ENCODE measurements at places on chromosomes 6 and 20.

DNA sequence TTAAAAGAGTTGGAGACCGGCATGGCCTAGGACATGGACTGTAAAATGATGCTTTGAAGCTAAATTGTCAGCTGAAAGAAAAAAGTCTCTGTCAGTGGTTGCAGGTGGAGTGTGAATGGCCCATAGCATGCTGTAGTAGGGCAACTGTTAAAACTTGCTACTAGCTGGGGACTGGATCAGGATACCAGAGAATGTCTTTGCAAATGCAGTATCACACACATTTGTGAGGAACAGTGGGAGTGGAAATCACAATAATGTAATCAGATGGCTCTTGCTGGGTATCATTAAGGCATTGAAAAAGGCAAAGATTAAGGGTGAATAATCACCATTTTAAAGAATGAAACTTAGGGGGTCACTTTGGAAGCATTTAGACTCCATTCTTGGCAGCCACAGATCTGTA lies 737.9 kb downstream of the EYS start:
- DNase-seq, result no peak

GRCh38 chr20:34638039-34638292 lies 38.9 kb downstream of the PIGU start:
- no peak for DNase-seq

DNA sequence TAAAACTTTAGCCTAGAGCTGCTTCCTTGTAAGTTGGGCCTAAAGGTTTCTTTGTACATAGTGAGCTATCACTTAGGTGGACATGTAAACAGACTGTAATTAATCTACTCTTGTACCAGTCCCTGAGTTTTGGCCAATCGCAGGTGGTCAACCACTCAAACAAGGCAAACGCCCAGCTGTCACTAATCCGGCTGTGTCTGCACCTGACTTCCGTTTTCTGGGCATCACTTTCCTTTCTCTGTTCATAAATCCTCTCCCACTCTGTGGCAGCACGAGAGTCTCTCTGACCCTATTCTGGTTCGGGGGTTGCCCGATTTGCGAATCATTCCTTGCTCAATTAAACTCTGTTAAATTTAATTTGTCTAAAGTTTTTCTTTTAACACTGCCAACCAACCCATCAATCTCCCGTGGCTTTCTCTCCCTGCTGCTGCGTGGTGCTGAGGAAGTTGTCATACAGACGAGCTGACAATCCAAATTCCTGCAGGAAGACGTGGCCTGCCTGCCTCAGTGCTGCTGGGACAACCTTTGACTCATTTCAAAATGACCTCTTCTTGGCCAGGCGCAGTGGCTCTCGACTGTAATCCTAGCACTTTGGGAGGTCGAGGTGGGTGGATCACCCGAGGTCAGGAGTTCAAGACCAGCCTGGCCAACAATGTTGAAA lies 206.3 kb downstream of the QKI start:
- no peak for DNase-seq

- DNase-seq, result no peak
Observed at GRCh38 chr6:53811082-53811481, 16.3 kb downstream of the LRRC1 start.

DNA sequence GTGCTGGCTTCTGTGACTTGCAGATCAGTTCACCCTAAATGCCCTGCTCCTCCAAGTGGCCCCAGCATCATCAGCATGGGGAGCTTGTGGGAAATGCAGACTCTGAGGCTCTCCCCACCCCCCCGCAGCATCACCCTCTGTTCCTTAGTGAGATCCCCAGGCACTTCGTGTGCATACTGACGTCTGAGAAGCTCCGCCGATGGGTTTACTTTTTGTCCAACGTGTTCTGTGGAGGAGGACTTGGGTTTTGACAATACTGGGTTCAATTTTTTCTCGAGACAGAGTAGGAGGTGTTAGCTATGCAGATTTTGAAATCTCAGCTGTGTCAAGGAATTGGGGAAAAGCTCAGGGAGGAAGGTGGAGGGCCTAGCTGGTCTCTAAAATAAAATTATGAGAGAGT lies 38.3 kb upstream of the ZNF831 start:
- no peak for DNase-seq

DNA sequence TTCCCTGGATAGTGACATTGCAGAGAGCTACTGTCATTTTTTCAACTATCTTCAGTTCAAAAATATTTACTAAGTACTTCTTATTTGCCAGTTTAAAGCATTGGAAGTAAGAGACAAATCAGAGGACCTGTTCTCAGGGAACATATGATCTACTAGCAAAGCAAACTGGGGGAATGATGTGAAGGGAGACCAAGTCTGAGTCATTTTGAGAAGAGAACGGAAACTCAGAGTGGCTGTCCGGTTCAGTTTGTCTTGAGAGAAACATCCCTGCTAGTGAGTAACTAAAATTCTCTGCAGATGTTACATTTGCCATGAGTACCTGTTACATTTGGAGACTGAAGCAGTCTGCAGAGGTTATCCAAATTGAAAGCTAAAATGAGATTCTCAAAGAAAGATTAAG lies 118.3 kb downstream of the KCNQ5 start:
- no peak for DNase-seq

GRCh38 chr20:59095140-59095539 lies 52.6 kb upstream of the PRELID3B start:
- no peak for DNase-seq

DNA sequence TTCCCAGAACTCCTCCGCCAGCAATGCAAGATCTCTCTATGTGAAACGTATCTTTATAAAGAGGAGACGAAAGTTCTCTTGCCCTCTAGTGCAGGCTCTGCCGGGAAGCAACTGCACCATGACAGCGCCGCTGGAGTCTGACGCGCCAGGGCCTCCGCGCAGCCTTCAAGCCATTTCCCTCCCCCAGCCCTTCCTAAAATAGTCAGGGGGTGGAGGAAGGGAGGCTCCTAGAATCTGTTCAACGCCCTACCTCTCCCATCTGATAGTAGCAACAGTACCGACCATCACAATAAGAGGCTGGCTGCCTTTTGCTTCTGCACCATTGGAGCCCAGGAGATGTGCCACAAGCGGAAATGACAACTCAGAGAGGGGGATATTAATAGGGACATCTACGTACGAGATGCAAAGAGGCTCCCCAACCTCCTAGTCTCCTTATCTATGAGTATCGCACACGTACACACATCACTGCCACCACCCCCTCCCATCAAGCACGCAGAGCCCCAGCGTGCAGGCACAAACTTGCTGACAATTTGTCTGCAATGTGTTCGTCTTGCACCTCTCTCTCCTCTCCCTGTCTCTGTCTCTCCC lies 1.0 kb downstream of the SYNE1 start:
- peak; percentile 59 for DNase-seq

DNA sequence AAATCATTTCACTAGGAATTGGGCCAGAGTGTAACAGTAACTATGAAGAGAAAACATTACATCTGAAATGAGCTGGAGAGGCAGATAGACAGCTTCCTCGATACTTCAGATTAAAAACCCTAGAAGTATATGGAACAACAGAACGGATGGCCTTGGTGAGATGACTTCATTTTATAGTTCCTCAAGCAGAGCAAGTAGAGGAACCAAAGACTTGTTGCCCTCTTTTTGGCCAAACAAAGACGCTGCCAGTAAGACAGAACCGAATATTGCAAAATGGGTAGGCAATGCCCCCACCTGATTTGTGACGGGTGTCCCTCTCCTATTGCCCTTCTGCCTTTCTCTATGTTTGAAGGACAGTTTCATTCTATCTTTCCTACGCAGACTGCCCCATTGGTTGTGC lies 53.5 kb downstream of the AGPAT4 start:
- no peak for DNase-seq

- no peak for DNase-seq
Observed at GRCh38 chr6:11712760-11713159, 65.8 kb downstream of the ADTRP start.

GRCh38 chr20:16485401-16485800 lies 87.8 kb downstream of the KIF16B start:
- DNase-seq, result no peak

DNA sequence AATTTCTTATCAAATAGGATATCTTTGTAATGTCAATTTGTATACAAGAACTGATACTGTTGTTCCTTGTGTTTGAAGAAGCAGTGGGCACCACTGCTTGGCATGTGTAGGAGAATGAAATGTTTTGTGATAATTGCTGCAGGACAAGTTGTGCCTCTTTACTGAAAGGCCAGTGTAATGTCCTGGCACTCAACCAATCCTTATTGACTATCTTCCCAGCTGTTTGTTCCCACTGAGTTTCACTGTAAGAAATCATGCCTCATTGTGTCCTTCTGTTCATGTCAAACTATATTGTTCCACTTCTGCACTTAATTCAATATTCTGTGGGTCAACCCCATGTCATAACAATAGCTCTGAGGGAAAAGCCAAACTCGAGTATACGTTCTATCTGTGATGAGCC lies 136.1 kb upstream of the FAM83B start:
- no peak for DNase-seq

DNA sequence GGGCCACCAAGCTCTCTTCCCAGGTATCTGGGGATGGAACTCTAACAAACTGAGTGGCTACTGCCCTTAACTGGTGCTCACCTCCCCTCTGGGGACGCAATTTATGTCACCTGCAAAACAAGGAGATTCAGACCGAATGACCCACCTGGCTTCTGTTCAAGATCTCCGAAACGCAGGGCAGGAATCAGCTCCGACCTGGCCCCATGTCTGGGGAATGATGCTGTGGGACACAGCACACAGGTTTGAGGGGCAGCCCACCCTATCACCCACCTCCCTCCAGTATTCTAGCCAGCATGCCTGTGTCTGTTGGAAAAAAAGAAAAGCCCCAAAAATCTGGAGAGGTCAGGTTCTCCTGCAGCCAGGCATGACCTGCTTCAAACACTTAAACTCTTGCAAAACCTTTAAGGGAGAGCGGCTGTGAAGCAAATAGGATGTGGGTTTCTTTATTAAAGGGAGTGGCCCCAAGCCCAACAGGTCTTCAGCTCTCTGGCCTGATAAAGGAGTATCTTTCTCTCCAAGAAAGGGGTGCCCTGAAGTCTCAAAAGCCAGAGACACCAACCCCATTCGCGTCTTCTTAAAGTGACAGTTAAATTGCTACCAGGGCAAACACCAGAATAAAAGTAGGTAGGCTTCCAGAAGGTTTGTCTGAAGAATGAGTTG lies 6.4 kb downstream of the PREX1 start:
- DNase-seq, result no peak

DNA sequence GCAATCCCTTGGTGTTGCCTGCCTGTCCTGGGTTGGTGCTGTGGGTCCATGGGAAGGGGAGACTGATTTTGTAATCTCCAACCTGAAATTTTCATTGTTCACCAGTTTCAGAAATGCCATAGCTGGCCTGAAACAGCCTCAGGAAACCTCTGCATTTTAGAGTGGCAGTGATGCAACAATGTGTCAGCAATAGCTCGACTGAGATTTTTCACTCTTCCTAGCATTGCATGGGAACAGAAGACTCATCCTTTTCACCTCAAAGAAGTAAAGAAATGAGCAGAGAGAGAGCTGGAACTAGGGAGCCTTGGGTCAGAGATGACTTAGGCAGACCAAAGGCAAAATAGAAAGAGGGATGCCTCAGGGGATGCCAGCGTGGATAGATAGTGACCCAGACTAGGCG lies 23.7 kb upstream of the TMEM14A start:
- DNase-seq, result no peak

DNA sequence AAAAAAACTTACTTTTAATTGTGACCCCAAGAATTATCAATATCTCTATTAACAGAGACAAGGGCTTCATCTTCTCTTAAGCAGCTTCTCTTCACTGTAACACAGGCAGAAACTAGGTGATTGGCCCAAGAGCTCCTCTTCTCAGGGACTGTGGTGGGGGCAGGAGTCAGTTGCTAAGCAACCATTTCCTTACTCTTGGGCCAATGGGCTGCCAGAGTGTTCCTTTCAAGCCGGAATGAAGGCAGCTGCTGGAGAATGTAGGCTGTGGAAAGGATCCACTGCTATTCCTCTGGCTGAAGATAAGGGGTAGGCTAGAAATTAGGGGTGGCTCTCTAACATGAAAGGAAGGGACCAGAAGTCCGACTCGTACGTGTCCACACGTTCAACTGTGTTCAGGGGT lies at the start of gene SEL1L2:
Gene SEL1L2, minus strand, starts transcription at position 150 of the 400 bp plus-strand sequence. Its CDS starts 80 bp downstream, at position 70.
- no peak for DNase-seq

- DNase-seq, result no peak
Observed at GRCh38 chr6:149008741-149009140, 261.9 kb downstream of the UST start.

DNA sequence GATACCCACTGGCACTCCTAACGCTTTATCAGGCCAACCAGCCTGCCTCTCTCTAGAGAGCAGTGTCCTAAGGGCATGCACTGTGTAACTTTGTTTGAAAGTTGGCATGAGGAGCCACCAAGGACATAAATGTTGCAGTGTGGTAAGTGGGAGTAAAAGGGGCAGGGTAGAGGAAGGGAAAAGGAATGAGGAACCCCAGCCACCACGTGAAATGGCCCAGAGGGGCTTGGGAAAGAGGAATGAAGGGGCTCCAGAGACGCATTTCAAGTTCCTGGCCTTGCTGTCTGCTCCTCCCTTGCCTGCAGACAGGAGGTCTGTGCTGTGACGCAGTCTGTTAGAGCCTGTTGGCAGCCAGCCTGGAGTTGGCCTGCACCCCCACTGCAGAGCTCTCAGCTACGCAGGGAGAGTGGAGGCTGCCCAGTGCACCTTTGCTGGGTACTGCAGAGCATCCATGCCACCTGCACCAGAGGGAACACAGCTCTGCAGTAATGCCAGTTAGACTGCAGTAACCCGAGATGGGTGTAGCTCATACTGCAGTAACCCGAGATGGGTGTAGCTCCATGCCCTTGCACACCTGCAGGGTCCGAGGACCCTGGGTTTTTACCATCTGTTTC lies 86.8 kb upstream of the SNAP25 start:
- DNase-seq, result no peak

DNA sequence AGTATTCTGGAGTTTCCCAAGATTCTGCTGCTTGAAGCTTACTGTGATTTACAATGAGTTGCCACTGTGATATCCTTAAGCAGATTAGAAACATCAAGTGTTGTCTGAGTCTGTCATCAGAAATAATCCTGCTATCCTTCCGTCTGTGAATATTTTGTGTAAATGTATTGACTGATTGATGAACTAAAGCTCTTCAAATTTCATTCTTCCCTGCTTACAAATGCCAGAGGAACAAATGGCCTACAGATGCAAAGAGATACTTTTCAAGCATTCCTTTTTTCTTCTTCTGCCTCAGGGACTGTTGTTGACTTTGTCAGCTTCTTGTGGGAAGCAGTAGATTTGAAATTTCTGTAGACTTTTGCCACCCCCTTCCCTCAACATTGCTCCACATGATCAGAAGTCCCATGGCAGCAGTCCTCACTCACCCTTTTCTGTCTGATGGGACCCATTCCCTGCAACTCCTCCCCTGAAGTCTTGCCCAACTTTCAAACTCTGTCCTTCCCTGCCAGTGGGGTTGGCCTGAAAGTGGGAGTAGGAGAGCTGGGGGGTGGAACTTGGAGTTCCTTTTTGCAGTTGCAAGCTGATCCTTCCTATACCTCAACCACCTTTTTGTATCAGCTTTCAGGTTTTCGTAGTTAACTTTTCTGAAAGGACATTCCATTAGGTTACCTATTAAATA lies 38.5 kb upstream of the MLIP start:
- no peak for DNase-seq

GRCh38 chr6:45586216-45587171 lies 208.8 kb upstream of the SUPT3H start:
- no peak for DNase-seq

All from germinal center (tissue), 1 donor.